T-helper 2 cell (primary cell): ENCODE measurements at places on chromosomes 6 and 20.

DNA sequence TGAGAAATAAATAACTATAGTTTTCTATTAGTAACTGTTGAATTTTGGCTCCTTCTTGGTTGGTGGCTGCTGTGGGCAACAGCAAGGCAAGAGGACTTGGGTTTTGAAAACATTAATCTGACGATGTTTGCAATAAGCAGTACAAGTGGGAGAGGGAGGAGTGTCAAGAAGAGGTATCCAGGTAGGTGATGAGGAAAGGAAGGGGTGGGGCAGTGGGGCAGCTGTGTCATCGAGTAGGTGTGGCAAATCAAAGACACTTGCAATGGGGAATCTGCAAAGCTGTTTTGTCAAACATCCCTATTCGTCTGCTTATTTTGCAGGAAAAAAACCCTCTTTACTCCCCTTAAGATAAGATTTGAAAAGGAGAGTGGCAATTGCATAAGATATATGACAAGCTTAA, 171.9 kb upstream of the MAP3K7 start:
- no peak for DNase-seq

DNA sequence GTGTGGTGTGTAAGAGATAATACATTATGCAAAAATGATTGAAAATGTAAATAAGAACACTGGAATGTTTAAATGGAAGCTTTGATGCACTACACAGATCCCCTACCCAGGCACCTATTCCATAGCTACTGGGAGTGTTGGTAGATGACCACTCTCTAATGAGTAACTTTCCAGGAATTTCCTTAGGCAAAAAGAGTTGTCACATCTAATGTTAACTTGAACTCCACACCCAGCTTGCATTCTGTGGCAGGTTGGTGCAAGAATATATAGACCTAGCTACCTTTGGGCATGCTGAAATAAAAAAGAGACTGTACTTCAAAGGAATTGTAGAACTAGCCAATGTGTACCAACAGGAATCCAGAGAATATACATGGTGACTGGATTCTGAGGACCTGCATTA, 1254.2 kb upstream of the EYS start:
- no peak for DNase-seq

DNA sequence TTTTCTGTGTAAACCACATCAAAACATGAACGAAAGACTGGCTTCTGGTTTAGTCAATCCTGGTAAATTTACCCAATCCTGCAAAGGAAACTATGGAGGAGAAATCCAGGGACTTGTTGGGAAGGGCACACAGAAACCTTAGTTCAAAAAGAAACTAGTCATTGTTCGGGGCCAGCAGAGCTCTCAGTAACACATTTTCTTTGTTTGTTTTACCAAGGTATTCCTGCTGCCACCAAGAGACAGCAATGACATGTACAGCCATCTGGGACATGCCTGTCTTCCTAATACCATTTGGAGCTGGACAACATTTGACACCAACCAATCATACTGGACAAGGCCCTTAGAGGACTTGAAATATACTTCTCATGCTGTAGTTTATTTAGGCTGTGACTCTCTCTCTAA, 8.3 kb downstream of the OARD1 start:
- no peak for DNase-seq

- no peak for DNase-seq
Measured at GRCh38 chr6:43947860-43948259, 177.8 kb downstream of the VEGFA start.

DNA sequence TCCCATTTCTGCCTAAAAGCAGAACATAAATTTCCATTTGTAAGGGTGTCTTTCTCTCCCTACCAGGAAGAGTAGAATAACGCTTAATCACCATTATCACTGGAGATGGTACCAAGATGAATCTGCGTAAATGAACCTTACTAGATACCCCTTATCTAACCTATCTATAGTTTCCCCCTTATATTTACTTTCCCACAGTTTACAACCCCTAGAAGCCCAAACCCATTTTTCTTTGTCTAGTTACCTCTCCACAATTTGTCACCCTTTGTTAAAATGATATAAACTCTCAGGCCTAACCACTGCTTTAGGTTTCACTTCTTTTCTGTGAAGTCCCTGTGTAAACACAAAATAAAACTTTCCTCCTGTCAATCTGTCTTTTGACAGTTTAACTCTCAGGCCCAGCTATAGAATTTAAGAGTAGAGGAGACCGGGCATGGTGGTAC, 45.5 kb downstream of the PCNA start:
- no peak for DNase-seq

- DNase-seq, result no peak
Measured at GRCh38 chr6:152368751-152369624, 268.2 kb downstream of the SYNE1 start.

- DNase-seq, result no peak
Measured at GRCh38 chr6:157579467-157580031, 198.6 kb downstream of the ZDHHC14 start.

- DNase-seq, result no peak
Measured at GRCh38 chr20:25230166-25230831, 17.6 kb upstream of the PYGB start.

DNA sequence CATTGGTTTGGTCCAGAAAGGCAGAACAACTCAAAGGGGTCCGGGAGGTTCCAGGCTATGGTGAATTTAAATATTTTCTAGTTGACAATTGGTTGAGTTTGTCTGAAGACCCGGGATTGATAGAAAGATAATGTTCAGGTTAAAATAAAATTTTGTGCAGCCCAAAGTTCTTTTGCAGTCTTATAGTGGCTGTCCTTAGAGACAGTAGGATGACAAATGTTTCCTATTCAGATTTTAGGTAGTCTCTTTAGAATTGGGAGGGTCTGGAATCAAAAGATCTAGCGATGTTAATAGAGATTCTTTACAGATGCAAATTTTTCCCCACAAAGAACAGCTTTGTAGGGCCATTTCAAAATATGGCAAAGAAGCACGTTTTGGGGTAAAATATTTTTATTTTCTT, 109.1 kb downstream of the TULP4 start:
- no peak for DNase-seq

- no peak for DNase-seq
Measured at GRCh38 chr6:105301072-105301503, 101.8 kb downstream of the PREP start.

GRCh38 chr20:46063652-46064054, 26.1 kb downstream of the NCOA5 start:
- DNase-seq, result no peak

DNA sequence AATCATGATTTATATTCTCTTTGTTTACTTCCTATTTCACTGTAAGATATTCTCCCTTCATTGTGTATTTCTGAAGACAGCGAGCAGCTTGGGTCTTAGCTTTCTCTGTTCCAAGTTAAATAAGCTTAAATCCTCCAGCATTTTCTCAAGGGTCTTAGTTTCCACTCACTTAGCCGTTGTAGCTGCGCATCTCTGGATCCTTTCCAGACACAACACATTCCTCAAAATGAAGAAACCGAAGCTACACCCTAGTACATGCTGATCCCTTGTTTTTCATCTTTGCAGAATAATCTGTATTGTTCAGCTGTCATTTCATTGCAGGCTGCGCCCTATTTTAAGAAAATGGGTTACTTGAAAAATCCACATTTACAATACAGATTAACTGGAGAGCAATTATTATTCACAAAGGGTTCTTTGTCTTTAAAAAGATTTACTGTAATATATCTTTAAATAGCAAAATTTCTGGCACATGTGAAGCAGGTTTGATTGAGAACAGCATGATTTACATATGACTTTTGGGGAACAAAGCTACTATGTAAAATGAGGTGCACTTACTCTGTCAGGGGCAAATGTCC, 375.8 kb downstream of the QKI start:
- DNase-seq, result no peak
